ENCODE measurements at places on chromosomes 16 and 17. TPM values are rescaled to one million over a fixed set of nuclear protein-coding genes. Genes with fewer than 3 reads are reported as not detected.
A peak's percentile ranks its signal among the peaks of the same experiment; 100 is the strongest.

GRCh38 chr16:30541502-30542329, 7.1 kb upstream of the ZNF747 start:
- no peak overlapping the region for H3K27ac ChIP-seq
- no peaks in the 10 kb centered on the region for H3K27me3 ChIP-seq
- H3K36me3 ChIP-seq = no peaks in the 10 kb centered on the region
- no peak for DNase-seq
- H3K4me1 ChIP-seq = no peaks in the 10 kb centered on the region

DNA sequence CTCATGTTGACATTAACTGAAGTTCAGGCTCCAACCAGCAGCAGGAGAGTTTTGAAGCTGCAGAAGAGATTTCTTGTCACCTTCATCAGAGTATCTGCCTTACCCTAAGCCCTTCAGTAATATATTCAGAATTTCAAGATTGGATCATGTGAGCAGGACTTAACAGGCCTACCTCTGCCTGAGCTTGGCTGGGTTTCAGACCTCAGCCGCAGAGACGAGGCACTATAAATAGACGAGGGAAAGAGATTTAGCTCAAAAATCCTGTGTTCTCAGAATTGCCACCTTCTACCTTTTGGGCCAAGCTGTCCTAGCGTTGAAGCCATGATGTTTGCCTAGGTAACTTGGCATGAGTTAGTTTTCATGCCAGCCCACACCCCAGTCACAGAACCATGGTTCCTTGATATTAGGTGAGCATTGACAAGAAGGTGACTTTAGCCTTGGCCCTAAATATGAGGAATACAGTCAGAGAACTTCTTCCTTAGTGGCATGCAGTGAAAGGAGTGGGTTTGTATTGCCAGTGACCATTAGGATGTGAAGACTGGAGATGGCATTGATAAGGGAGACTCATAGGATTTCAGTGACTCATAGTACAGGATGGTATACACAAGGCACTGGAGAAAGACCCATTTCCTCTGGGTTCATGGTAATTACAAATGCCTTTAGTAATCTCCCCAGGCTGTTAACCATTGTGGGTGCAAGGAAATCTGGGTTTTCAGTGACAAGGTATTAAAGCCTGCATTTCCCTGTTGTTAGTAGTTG, 224.3 kb downstream of the MSI2 start:
- H3K27me3 ChIP-seq = no peaks in the 10 kb centered on the region
- H3K27ac ChIP-seq = peak overlapping the region; percentile 58
- H3K4me3 ChIP-seq = no peak overlapping the region

C17orf50 gene
- not detected for total RNA-seq

GRCh38 chr17:1229349-1229899, 40.8 kb upstream of the BHLHA9 start:
- no peak for DNase-seq
- H3K4me3 ChIP-seq = peak overlapping the region; percentile 78
- H3K27ac ChIP-seq = no peak overlapping the region
- H3K27me3 ChIP-seq = peaks cover 3% of the 10 kb centered on the region

ST6GALNAC1 gene
- total RNA-seq = 1.2 TPM

LRRC37B gene
- 23.3 TPM for total RNA-seq

- no peaks in the 10 kb centered on the region for H3K4me1 ChIP-seq
- DNase-seq = no peak
- H3K27me3 ChIP-seq = no peaks in the 10 kb centered on the region
Observed at GRCh38 chr17:4276514-4276913, 12.7 kb upstream of the ANKFY1 start.

KRTAP1-1 gene
- total RNA-seq = not detected

- peaks cover 29% of the 10 kb centered on the region for H3K4me1 ChIP-seq
- H3K27ac ChIP-seq = no peak overlapping the region
- no peak overlapping the region for H3K4me3 ChIP-seq
Observed at GRCh38 chr17:80279895-80280294, 19.2 kb downstream of the RNF213 start.

GRCh38 chr17:9313346-9313745, 262.3 kb downstream of the STX8 start:
- H3K36me3 ChIP-seq = no peaks in the 10 kb centered on the region
- no peaks in the 10 kb centered on the region for H3K27me3 ChIP-seq
- DNase-seq = no peak
- H3K27ac ChIP-seq = no peak overlapping the region
- no peak overlapping the region for H3K4me3 ChIP-seq

DNA sequence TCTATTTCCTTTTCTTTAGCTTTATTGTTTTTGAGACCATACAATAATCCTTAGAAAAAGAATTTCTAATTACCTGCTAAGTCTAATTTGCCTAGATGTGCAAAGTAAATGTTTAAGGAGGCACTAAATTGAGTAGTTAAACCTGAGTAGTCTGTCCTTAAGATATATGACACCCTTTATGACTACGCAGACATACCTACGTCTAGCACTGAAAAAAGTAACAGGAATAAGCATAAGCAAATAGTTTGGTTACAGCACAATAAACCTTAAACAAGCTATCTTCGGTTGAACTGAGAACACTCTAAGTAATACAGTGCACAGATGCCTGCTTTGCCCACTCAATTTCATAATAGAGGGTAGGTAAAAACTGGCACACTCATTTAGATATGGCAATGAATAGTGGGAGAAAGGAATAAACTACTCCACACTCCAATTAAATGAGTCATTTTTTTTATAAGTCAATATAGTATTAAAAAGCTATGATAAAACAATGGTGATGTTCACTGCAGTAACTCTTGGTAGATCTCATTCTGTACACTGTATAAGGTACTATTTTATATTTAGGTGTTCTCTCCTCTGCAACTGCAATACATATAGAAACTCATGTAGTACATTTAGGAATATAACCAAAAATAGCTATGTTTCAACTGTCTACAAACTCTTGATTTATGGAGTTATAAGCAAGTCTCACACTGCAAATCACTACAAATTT, 19.7 kb upstream of the INTS2 start:
- no peaks in the 10 kb centered on the region for H3K27me3 ChIP-seq
- no peak overlapping the region for H3K27ac ChIP-seq
- no peak overlapping the region for H3K4me3 ChIP-seq
- DNase-seq = no peak

SLC16A6 gene
- total RNA-seq = 1.2 TPM

CPNE7 gene
- total RNA-seq = not detected

KRTAP2-3 gene
- not detected for total RNA-seq

WDR59 gene
- 28.8 TPM for total RNA-seq

DNA sequence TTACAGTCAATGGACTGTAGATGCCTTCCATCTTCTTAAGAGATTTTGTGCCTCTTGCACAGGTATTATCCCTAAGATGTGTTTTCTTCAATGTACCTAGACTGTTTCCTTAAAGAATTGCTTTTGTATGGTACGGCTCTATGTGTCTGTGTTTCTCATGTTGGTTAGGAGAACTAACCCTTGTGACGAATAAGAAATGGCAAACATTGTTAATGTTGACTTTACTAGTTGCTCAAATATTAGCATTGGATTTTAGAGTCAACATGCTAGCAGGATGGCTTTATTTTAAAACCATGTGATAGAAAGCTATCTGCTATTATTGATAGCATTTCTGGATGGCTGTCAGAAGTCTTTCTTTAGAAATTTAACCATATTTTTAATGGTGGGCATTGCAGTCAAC, 34.5 kb downstream of the WWOX start:
- no peak overlapping the region for H3K4me3 ChIP-seq
- H3K4me1 ChIP-seq = peaks cover 2% of the 10 kb centered on the region
- no peaks in the 10 kb centered on the region for H3K27me3 ChIP-seq

GRCh38 chr16:2866431-2866830, 8.5 kb upstream of the PRSS22 start:
- no peaks in the 10 kb centered on the region for H3K27me3 ChIP-seq
- H3K4me3 ChIP-seq = no peak overlapping the region
- H3K4me1 ChIP-seq = peaks cover 4% of the 10 kb centered on the region
- no peaks in the 10 kb centered on the region for H3K36me3 ChIP-seq
- DNase-seq = no peak

MYH13 gene
- not detected for total RNA-seq

GRCh38 chr17:43591779-43592562, 45.8 kb upstream of the ETV4 start:
- H3K27me3 ChIP-seq = no peaks in the 10 kb centered on the region
- peak overlapping the region; percentile 75 for H3K27ac ChIP-seq
- peaks cover 4% of the 10 kb centered on the region for H3K4me1 ChIP-seq
- peak; percentile 28 for DNase-seq
- H3K4me3 ChIP-seq = peak overlapping the region; percentile 56

GRCh38 chr17:17940441-17940911, 31.7 kb downstream of the TOM1L2 start:
- H3K4me3 ChIP-seq = no peak overlapping the region
- no peaks in the 10 kb centered on the region for H3K36me3 ChIP-seq
- peak overlapping the region; percentile 68 for H3K27ac ChIP-seq
- no peak for DNase-seq
- H3K4me1 ChIP-seq = peaks cover 33% of the 10 kb centered on the region

SCGB1C2 gene
- total RNA-seq = not detected

CXCL16 gene
- total RNA-seq = 41.7 TPM

KRT15 gene
- total RNA-seq = not detected

DNA sequence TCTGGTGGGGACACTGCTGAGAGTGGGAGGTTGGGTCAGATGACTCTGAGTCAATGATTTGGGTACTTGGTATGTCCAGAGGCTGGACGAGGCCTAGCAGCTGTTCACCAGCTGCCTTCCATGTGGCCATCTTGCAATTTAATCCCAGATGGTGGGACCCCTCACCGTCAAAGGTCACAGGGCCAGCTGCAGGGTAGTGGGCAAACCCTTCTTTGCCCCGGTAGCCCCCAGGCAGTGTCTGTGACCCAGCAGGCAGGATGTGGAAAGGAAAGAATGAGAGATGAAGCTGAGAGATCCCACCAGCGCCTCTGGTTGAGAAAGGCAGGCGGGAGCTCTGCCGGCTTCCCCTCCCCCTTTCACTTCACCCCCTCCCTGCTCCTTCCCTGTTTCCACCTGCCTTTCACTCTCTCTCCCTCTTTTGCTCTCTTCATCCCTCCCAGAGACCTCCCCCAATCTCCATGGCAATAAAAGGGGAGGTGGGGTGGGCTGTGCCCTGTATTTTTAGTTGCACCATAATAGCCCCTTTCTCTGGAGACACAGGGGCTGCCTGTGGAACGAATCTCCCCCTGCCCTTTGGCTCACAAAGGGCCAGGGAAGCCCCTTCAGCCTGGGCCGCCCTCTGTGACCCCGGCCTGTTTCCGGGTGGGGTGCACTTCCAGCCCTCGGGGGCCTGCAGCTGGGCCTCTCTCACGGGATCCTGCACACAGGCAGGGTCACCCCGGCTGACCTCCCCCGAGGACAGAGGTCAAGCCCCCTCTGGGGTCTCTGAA, 20.2 kb downstream of the CDK5RAP3 start:
- H3K36me3 ChIP-seq = no peaks in the 10 kb centered on the region
- H3K4me1 ChIP-seq = peaks cover 4% of the 10 kb centered on the region
- no peak overlapping the region for H3K27ac ChIP-seq
- DNase-seq = no peak

GRCh38 chr16:2806286-2806685, 8.0 kb downstream of the PRSS41 start:
- no peak overlapping the region for H3K27ac ChIP-seq
- H3K4me1 ChIP-seq = no peaks in the 10 kb centered on the region
- H3K4me3 ChIP-seq = no peak overlapping the region
- DNase-seq = no peak
- no peaks in the 10 kb centered on the region for H3K27me3 ChIP-seq
- H3K36me3 ChIP-seq = no peaks in the 10 kb centered on the region

TP53TG3F gene
- total RNA-seq = not detected

DNA sequence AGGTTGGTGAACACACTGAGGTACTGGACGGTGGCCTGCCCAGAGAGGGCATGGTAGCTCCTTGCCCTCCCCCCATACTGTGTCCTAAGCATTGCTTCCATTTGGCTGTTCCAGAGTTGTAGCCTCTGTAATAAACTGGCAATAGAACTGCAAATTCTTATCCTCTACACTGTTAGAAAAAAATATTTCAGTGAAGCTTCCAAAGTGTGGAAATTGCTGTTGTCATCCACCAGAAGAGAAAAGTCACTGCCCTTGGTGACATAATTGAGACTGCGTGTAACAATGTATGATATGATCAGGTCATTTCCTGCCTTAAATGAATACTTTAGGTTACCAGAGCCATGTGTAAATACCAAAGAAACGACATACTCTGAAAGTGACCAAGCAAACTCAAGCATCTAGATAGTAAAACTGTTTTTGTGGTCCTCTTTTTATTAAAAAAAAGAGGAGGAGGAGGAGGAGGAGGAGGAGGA, 65.9 kb downstream of the CEP95 start:
- H3K27ac ChIP-seq = no peak overlapping the region
- no peak overlapping the region for H3K4me3 ChIP-seq
- DNase-seq = no peak
- H3K27me3 ChIP-seq = no peaks in the 10 kb centered on the region

DNA sequence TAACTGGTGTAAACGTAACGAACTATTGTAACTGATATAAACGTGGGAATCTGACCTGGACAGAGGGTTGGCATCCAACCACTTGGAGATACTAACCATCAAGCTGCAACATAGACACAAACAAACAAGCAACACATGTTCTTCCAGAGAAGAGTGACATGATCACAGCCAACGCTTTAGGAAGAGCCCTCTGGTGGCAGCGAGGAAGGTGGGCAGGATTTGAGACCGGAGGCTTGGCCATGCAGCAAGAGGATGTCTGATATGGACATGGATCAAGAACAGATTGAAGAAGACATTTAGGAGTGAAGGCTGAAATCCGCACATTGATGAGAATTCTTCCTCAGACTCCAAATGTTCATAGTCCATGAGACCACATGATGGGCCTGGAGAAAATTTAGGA, 40.3 kb upstream of the TNRC6A start:
- no peak for DNase-seq
- peaks cover 4% of the 10 kb centered on the region for H3K4me1 ChIP-seq
- H3K36me3 ChIP-seq = no peaks in the 10 kb centered on the region
- no peak overlapping the region for H3K27ac ChIP-seq
- no peak overlapping the region for H3K4me3 ChIP-seq

HSPB9 gene
- not detected for total RNA-seq

KRT24 gene
- not detected for total RNA-seq

GRCh38 chr16:85784813-85785212, 14.5 kb downstream of the EMC8 start:
- peaks cover 38% of the 10 kb centered on the region for H3K36me3 ChIP-seq
- peaks cover 6% of the 10 kb centered on the region for H3K4me1 ChIP-seq
- H3K4me3 ChIP-seq = no peak overlapping the region
- no peaks in the 10 kb centered on the region for H3K27me3 ChIP-seq

GRCh38 chr16:64615630-64616280, 506.1 kb downstream of the CDH11 start:
- no peak for DNase-seq
- H3K4me3 ChIP-seq = no peak overlapping the region
- H3K36me3 ChIP-seq = no peaks in the 10 kb centered on the region
- H3K27ac ChIP-seq = no peak overlapping the region
- no peaks in the 10 kb centered on the region for H3K27me3 ChIP-seq

Data from thoracic aorta (tissue), 2 donors.